WERI-Rb-1 (cell line): ENCODE measurements at places on chromosomes 11 and 22.
A peak's percentile ranks its signal among the peaks of the same experiment; 100 is the strongest.

- DNase-seq, result no peak
Observed at GRCh38 chr11:125943661-125944349, 2.0 kb upstream of the VSIG10L2 start.

- no peak for DNase-seq
Observed at GRCh38 chr22:40190501-40190900, 12.8 kb downstream of the TNRC6B start.

DNA sequence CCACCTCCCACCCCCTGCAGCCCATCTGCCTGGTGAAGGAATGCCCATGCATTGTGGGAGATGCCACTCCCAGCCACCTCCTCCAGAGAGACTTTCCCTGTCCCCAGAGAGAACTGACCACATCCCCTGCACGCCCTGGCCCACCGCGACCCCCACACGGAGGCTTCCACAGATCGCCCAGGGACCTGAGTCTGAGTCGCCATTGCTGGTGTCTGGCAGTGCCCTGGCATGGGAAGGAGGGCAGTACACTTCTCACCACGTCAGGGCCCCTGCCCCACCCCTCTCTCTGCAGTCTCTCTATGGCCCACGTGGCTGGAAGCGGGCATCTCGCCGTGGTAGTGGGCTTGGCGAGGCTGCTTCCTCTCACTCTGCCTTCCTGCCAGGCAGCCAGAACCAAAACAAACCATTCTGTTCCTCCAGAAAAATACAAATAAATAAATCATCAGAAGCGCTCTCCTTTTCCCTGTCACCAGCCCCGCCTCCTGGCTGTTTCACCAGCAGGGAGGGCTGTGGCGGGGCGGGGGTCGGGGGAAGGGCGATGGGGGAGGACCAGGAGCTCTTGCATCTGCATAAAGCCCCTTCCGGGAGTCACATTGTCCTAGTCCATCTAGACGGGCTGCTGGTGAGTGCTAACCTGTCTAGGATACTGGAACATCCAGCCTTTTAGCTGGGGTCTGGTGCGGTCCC lies 20.9 kb downstream of the SHISAL1 start:
- DNase-seq, result peak; percentile 47

DNA sequence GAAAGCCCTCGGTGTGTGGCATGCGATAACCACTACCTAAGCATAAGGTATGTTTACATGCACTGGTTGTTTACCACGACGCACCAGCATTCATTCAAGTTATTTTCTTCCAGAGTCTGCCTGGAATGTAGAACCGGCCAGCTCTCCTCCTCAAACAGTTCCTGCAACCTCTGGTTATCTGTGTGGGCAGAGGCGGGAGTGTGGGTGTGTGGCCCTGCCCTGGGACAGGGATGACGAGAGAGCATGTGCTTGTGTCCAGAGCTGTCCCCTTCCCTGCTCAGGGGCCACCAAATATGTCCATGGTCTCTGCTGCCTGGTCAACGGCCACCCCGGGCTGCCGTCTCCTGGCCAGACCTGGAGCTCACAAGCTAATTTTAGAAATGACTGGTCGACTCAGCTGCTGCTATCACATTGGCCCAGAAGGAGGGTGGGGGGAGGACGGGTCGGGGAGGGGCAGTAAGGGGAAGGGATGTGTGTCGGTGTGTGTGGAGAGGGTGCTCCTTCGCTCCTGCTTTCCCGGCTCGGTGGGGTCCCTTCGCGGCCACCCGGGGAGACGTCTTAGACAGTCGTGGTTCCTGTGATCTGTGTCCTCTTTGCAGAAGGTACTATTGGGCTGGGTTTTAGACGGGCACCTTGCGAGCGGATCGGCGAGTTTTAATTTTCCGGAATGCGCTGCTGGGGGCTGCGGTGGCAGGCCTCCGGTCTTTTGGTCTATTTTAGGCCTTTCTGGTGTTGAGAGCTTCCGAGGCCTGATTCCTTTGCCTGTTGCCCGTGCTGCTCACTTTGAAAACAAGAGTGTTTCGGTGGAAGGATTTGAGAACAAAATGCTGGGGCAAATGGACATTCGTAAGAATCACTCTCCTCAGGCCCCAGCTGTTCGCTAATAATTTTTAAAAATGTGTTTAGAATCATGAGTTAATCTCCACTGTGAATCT lies at the start of gene MYO18B:
TSS of gene MYO18B (plus strand) at position 497 of the 935 bp plus-strand sequence. CDS start 18,905 bp downstream, outside the sequence.
- DNase-seq, result no peak

- no peak for DNase-seq
Observed at GRCh38 chr11:109424901-109425300, 2.9 kb downstream of the C11orf87 start.

DNA sequence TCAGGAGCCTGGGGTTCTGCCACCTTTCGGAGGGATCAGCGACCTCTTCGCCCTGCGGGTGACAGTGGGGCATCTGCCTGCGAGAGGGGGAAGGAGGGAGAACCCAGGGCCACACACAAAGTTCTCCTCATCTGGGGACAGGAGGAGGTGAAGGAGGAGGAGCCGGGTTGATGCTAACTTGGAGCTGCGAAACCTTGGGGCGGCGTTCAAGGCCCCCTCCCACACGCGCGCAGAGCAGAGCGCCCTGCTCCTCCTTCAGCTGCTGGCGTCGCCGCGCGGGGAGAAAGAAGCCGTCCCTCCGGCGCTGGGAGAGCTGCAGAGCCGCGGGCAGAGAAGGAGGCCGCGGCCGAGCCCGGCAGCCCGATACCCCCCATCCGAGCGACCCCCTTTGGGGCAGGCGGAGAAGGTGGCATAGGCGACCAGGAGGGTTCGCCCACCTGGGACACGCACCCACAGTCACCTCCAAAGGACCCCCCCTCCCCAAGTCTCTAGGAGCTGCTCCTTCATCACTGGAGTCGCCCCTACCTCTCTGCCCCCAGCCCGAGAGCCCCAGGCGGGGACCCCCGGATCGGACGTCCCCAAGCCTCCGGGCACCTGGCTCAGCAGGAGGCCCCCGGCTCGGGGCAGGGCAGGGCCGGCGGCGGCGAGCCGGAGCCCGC lies at the start of gene RASD2:
TSS of gene RASD2 (plus strand) at position 237 of the 659 bp plus-strand sequence. CDS start 5,979 bp downstream, outside the sequence.
- DNase-seq, result peak; percentile 45

GRCh38 chr11:2777386-2777785 lies 77.6 kb upstream of the KCNQ1OT1 start:
- no peak for DNase-seq

DNA sequence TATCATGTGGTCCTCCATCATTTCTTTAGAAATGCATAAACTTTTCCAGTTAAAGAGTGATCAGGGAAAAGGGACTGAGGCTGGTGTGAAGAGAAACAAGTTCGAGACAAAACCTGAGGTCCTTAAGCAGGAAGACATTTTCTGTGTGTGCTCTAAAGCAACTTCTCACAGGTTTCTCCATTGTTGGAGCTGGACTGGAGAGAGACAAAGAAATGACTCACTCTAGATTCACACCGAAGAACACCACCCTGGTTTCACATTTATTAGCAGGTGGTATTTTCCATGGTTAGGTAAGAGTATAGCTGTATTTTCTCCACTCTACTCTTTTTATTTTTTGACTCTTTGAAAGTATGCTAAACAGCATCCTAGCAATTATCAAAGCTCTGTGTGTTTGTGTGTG lies 736.4 kb downstream of the KCNA4 start:
- DNase-seq, result no peak

DNA sequence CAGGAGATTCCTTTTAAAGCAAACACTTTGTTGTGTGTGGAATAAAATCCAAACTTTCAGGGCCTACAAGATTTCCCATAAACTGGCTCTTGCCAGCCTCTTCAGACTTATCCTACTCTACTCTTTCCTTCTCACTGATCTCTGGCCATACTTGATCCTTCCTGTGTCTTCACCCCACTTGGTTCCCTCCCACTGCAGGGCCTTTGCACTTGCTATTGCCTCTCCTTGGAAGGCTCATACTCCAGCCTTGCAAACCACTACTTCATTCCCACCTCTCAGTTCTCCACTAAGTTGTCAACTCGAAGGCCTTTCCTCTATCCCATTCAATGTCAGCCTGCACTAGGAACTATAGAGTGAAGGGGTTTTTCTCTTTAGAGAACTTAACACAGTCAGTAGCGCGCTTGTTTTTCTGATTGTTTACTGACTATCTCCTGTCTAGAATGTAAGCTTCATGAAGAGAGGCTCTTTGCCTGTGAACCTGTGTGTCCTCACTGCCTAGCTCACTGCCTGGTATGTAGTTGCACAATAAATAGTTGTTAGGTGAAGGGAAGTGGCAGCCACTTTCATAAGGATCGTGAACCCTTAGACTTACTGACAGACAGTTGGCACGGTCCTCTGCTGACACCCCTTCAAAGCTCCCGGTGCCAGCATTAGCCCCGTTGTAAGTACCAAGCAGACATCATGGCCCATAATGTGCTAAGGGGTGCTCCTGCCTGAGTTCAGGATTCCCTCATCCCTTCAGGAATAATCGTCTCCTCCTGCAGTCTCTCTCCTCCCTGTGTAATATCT lies 833 bp upstream of the ME3 start:
- DNase-seq, result no peak

DNA sequence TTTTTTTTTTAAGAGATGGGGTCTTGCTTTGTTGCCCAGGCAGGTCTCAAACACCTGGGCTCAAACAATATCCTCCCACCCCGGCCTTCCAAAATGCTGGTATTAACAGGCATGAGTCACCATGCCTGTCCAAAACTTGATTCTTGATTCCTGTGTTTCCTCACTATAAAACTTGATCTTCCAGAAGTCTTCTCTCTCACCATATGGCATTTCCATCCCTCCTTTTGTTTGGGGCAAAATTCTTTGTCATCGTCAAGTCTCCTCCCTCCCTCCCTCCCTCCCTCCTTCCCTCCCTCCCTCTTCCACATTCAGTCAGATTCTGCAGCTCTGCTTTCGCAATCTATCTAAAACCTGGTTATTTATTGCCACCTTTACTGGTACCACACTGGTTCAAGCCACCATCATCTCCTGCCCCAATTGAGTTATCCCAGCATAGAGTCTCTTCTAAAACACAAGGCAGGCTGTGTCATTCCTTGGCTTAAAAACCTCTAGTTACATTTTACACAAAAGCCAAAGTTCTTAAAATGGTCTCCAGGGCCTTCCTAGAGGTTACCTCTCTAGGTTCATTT lies 65.0 kb upstream of the HORMAD2 start:
- DNase-seq, result no peak
